NT2/D1 (cell line): ENCODE measurements at places on chromosomes 3 and 15.

GRCh38 chr15:73046073-73046472 lies 6.2 kb upstream of the NEO1 start:
- no peak for DNase-seq

GRCh38 chr3:128446821-128447220 lies 19.9 kb downstream of the DNAJB8 start:
- no peak for DNase-seq

GRCh38 chr3:50444213-50444612 lies 59.2 kb downstream of the CACNA2D2 start:
- no peak for DNase-seq

DNA sequence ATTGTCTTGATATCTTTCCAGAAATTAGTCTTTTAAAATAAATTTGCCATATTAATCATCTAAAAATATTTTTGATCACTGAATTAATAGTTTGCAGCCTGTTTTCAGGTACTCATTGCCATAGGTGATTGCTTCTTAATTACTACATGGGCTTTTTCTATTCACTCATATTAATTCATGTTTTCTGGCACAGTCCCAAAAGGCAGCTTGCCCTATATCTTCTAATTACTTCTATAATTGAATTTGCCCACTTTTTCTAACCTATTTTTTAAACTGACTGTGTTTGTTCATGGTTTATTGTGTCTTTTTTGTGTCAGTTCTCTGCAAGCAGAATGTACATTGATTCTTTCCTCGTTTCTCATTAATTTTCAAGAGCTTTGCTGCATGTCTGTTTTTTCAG lies 85.7 kb upstream of the SOX2 start:
- no peak for DNase-seq

DNA sequence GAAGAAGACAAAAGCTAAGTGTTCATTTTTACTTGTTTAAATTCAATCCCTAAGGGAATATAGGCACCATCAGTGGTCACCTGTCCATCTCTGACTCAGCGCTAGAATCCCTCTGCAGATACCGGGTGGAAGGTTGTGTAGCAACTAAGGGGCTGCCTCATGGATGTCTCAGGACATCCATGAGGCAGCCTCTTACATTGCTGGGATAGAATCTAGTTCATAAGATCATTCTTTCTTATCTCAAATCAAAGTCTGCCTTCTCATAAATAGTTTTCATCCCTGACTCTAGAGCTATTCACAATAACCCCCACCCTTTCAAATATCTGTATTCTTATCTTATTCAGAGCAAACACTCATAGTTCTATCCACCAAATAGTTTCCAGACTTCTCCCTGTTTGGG lies 38.1 kb downstream of the HSPBAP1 start:
- DNase-seq, result no peak

DNA sequence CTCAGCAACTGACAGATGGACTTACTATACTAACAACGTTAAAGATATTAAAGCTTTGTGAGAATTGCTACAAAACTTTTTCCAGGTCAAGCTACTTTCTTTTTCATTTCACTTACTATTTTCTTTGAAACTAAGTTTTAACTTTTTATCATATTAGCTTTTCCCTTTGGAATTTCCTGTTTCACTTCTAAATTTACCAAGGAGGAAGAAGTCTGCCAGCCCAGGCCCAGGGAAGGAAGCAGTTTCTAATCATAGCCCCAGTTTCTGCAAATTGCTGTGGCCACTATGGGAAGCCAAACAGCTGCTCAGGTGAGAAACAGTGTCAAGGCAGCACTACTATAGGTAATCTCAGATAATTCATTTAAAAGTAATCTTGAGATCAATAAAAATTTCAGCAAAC lies 18.4 kb downstream of the CYFIP1 start:
- DNase-seq, result no peak

DNA sequence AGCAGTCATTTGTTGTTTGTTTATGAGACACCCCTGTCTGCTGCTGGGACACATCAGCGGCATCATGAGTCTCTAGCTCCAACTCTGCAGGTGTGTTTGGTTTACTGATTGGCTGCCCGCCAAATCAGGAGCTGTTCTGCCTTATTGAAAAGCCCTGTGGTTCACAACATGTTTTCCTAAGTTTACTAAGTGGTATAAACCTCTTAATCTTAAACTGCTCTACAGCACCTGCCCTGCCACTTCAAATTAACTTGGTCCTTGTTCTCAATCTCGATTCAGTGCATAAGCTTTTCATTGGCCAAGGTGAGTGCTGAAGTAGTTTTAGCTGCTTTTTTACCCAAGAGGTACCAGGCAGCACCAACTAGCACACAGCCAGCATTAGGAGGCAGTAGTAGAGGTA lies 77.8 kb upstream of the WDR72 start:
- no peak for DNase-seq

DNA sequence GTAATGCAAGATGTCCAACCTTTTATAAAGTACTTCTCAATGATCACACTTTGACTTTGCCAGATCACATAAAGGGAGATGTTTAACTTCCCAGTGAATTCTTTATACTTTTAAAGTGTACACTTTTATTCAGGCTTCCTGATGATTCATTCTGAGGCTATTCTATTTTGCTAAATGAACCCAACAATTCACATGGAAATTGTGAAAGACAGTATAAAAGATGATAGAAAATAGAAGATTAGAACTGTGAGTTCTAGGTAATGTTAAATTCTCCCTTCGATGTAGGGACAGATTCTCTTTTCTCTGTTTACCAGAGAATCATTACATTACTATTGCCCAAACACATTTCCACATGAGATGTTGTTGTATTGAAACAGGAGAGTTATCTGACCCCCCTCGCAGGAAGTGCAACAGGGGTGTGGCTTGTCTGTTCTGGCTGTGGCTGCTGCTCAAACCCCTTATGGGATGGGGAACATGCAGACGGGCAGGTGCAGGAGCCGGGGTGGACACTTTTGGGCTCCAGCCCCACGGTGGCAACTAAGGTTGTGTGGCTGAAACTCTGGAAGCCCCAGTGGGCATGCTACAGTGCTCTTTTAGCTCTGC lies 131.3 kb upstream of the LRTM1 start:
- DNase-seq, result no peak

- no peak for DNase-seq
These were observed 62.5 kb upstream of the LRRC3B start for GRCh38 chr3:26560081-26560480.

- peak; percentile 63 for DNase-seq
These were observed 63.5 kb downstream of the OTOL1 start for GRCh38 chr3:161560008-161560637.

GRCh38 chr15:50854601-50855490 lies 53.6 kb upstream of the AP4E1 start:
- no peak for DNase-seq

DNA sequence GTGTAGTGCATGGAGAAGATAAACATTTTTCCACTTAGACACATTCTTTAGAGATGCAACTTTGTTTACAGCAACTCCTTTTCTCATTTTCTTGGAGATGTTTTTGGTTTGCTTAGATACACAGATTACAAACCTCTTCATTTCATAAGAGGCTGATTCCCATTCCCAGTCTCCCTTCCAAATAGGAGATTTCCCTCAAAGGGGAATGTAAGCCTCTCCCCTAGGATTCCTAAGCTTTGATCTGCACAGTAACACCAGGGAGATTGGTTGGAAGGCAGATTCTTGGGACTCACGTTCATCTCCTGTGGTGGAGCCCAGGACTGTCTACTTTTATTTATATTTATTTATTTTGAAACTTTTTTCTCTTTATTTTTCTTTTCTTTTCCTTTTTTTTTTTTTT lies 63.2 kb downstream of the MCTP2 start:
- DNase-seq, result no peak

GRCh38 chr15:93020976-93021772 lies 67.8 kb downstream of the RGMA start:
- DNase-seq, result no peak

DNA sequence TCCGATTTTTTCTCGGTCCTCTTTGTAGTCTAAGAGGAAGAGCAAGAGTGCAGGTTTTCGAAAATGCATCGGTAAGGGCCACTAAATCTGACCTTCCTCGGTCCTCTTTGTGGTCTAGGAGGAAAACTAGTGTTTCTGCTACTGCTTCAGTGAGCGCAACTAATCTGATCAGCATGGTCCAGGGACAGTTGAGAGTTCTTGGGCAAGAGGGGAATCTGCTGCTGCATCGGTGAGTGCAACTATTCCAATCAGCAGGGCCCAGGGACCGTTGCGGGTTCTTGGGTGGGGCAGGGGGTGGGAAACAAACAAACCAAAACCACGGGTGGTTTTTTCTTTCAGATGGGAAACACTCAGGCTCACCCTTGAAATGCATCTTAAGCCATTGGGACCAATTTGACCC lies 10.5 kb upstream of the OSBPL11 start:
- DNase-seq, result no peak

DNA sequence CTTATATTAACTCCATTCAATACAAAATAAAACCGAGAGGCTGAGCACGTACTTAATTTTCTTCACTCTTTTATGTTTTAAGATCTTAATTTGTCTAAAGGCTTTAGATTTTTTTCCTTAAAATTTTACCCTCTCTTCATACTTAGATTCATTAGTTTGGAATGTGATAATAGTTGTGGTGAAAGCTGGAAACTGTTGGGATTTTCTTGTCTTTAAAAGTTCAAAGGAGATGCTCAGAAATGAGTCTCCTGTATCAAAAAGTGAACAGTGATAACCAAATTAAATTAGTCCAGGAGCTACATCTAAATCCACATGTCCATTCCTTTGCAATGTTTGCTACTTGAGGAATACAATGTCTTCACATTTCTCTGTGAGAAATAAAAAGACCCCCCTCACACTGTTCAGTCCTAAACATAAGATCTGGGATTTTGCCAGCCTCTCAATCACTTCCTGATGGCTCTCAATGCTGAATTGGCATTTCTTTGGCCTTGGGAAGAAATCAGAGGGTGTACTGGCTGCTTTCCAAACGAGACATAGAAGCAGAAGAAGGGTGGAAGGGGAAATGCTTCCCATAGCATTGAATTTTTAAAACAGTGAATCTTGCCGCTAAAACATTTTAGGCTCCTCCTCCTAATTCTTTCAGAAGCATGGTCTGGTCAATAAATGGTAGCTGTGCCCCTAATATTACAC lies 245.0 kb downstream of the SHOX2 start:
- no peak for DNase-seq

DNA sequence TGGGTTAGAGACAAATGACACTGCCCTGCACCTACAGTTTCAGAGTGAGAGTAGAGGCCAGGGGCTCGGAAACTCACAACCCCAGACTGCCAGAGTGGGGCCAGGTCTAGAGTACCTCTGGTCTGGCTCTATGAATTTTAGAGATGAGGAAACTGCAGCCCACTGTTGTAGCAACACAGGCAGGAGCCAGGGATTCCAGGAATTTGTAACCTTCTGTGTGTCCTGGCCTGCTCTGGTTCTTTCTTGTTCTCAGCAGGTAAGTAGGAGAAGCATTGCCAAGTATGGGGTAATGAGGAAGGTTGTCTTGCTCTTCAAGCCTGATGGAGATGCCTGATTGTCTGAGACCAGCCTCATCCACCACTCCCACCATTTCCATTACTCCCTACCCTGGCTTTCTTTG lies 221.8 kb downstream of the UACA start:
- DNase-seq, result no peak

- DNase-seq, result no peak
These were observed 38.4 kb downstream of the PAQR5 start for GRCh38 chr15:69337138-69337537.

GRCh38 chr15:73822998-73823397 lies 50.4 kb upstream of the TBC1D21 start:
- DNase-seq, result peak; percentile 22
